Head of caudate nucleus (tissue), 42 donors: ENCODE measurements at places on chromosomes 11 and 22.

- DNase-seq: no peak
Observed at GRCh38 chr22:45925811-45926351, 51.1 kb downstream of the WNT7B start.

DNA sequence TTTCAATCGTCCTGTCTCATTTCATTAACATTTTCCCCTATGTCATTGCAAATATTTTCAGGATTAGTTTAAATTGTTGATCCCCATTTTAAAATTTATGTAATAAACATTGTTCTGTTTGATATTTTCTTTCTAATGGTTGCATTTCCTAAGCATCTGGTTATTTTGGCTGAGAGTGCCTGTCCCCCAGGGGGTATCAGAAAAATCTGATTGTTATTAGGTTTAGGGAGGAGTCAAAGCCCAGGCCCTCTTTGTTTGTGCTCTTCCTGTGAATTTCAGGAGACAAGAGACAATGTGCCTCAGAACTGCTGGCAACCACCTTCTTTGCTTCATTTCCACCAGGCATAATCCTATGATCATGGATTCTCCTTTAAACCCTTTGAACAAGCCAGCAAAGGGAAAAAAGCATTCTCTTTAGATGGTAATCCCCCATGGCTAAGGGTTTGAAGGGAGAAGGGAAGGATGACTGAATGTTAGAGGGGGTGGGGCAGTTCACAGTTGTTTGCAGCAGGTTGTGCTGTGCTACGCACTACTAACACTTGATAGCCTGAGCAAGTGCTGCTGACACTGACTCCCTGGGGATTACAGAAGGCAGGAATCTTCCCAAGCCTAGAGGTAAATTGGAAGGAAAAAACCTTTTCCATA, 462.4 kb upstream of the LRRC4C start:
- no peak for DNase-seq

DNA sequence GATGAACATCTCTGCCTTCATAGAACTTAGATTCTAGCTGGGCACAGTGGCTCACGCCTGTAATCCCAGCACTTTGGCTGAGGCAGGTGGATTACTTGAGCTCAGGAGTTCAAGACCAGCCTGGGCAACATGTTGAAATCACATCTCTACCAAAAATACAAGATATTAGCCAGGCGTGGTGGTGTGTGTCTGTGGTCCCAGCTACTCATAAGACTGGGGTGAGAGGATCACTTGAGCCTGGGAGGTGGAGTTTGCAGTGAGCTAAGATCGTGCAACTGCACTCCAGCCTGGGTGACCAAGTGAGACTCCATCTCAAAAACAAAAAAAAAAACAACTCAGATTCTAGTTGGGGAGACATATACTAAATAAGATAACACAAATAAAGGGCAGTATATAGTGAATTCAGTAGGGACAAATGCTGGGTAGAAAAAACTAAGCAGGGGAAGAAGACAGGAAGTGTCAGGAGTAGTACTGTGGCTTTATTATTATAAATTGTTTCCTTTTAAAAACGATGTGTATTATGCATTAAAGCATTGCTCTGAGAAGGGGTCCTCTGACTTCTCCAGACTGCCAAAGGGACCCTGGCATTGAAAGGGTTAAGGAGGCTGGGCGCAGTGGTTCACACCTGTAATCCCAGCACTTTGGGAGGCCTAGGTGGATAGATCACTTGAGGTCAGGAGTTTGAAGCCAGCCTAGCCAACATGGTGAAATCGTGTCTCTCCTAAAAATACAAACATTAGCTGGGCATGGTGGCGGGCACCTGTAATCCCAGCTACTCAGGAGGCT, 46.7 kb downstream of the PACS1 start:
- no peak for DNase-seq

- peak; percentile 74 for DNase-seq
Observed at GRCh38 chr22:37898441-37899181, 7.5 kb upstream of the MICALL1 start.

DNA sequence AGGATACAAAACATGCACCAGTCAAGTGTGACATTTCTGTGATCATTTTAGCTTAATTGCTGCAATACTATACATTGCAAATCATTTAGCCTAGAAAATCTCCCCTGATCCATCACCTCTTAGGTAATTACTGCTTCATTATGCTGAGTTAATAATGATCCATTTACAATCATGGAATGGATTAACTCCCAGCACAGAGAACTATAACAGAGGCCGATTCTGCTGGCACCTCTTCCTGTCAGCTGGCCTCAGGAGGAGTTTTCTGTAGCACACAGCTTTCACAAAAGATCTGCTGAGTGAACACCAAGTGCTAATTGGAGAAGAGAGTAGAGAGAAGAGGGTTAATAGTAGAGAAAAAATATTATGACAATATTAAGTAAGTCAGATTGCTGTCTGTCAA, 591.8 kb upstream of the KIRREL3 start:
- DNase-seq: no peak

DNA sequence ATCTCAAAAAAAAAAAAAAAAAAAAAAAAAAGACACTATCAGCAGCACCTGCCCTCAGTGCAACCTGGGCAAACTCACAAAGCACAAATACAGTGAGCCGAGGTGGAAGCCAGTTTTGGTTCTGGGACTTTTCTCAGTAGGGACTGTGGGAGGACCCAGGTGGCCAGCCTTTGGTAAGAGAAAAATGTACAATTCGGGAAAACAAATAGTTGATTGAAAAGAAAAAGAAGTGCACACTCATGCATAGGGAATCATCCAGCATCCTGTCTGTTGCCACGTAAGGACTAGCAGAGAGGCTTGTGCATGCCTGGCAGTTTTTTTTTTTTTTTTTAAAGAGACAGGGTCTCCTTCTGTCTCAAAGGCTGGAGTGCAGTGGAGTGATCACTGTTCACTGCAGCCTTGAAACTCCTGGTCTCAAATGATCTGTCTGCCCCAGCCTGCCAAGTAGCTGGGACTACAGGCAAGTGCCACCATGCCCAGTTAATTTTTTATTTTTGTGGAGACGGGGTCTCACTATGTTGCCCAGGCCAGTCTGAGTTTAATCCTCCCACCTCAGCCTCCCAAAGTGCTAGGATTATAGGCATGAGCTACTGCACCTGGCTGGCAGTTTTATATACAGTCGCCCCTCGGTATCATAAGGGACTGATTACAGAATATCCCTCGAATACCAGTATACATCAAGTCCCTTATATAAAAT, 36.7 kb downstream of the TPST2 start:
- no peak for DNase-seq

- no peak for DNase-seq
Observed at GRCh38 chr11:119625206-119625978, 103.6 kb downstream of the NECTIN1 start.

GRCh38 chr11:15841931-15842740, 514.2 kb downstream of the SOX6 start:
- DNase-seq: no peak

DNA sequence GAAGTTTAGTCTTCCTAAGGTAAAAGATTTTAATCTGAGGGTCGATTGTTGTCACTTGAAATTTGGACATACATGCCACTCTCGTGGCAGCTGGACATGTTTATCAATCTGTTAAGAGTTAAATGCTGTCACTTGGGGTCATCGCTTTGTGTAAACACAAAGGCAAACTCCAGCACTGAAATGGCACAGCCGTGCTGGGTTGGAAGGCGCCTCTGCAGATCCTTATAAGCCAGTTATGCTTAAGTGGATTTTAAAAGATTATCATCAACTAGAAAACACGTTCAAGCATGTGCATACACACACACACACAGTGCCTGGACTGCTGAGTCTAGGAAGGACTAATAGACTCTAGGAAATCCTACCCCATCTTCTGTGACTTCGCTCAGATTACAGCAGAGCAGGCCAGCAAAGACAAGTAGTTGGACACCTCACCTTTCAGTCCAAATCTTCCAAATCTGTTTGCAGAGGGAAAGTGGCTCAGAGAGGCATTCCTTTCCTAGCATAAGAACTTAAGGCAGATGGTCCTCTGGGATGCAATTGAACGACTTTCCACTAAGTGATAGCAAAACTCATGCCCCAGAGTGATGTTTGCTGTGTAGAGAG, 83.7 kb downstream of the CACNG2 start:
- no peak for DNase-seq

DNA sequence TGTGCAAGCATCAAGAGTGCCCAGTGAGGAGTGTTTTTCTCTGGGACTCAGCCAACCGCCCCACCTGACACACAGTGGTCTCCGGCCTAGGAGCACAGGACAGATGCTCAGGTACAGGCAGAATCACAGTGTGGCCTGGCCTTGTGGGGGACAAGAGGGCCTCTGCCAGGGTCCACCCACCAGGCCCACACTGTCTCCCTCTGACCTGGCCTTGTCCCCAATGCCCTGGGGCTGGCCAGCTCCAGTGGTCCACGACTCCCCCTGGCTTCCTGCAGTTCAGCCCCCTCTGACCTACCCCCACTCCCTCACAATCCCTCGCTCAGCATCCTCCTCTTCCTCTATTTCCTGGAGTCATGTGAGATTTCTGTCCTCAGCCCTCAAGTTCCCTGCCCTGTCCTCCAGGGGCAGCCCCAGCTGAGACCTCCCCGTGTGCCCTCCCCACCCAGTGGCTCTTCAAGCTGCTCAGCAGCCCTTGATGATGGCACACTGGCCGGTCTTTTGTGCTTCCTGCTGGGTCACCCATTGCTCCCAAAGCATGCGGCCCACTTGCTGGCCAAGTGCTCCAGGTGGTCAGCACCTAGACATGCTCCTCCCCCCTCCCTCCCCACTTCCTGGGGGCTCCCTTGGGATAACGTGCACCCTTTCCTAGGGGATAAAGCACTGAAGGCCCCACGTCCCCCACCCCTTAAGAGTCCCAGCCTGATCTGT, 1.7 kb downstream of the TSSK2 start:
- no peak for DNase-seq

DNA sequence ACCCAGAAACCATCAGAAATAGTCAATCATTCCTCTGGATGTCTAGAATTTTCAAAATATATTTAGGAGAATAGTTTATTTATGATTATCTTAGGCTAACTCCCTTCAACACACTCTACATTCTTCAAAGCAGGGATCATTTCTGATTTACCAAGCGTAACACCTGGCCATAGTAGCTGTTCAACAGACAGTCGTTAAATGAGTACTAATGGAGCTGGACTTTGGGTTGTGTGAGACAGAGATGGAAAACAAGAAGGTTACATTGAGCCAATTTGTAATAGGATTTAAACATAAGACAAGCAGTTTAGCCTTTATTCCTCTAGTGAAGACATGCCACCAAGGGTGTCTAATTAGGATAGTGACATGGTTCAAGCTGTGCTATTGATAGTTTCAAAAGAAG, 129.2 kb upstream of the ANO3 start:
- no peak for DNase-seq

DNA sequence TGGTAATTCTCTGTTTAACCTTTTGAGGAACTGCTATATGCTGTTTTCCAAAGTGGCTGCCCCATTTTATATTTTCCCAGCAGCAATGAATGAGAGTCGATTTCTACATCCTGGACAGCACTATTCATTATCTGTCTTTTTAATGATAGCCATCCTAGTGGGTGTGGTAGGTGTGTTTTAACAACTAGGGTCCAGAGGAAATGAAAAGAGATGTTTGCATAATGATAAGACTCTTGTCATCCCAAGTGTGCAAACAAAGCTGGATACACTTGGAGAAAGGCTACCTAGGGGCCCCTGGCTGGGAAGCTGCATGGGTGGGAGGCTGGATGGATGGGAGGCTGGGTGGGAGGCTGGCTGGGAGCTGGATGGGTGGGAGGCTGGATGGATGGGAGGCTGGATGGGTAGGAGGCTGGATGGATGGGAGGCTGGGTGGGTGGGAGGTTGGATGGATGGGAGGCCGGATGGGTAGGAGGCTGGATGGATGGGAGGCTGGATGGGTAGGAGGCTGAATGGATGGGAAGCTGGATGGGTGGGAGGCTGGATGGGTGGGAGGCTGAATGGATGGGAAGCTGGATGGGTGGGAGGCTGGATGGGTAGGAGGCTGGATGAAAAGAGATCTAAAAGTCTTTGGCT, 158.0 kb downstream of the DSCAML1 start:
- no peak for DNase-seq

GRCh38 chr22:35064664-35065063, 1.3 kb upstream of the ISX start:
- DNase-seq: no peak

- peak; percentile 33 for DNase-seq
Observed at GRCh38 chr11:118175993-118176777, at the start of gene SCN2B. Gene SCN2B (minus strand): TSS chr11:118176639. CDS start chr11:118176431, 208 bp downstream.
